ENCODE measurements at places on chromosomes 3 and 15.

DNA sequence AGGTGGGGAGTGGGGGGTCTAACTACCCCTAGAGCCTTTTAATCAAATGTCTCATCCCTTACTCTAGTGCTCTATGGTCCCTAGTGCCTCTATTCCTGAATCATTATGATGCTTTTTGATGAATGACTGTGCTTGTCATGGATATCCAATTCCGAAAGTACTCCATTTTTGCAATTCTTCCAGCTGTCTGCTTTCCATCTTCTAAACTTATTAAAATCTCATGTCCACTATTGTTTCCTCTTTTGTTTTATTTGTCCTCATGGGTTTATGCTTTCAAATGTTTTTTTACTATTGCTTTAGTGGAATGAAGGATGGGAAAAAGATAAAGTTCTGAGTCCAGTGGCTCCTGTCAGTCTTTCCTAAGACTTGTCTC lies 77.2 kb upstream of the KCNMB2 start:
- DNase-seq = no peak

DNA sequence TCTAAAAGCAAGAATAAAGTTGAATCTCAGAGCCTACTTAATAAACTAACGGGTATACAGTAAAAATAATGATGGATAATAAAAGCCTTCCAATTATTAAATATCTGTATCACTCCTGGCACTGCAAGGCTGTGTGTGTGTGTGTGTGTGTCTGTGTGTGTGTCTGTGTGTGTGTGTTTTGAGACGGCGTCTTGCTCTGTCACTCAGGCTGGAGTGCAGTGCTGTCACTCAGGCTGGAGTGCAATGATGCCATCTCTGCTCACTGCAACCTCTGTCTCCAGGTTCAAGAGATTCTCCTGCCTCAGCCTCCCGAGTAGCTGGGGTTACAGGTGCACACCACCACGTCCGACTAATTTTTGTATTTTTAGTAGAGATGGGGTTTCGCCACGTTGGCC lies 62.5 kb downstream of the TBL1XR1 start:
- no peak for DNase-seq

GRCh38 chr3:66475386-66476020 lies 25.3 kb downstream of the LRIG1 start:
- DNase-seq = no peak

DNA sequence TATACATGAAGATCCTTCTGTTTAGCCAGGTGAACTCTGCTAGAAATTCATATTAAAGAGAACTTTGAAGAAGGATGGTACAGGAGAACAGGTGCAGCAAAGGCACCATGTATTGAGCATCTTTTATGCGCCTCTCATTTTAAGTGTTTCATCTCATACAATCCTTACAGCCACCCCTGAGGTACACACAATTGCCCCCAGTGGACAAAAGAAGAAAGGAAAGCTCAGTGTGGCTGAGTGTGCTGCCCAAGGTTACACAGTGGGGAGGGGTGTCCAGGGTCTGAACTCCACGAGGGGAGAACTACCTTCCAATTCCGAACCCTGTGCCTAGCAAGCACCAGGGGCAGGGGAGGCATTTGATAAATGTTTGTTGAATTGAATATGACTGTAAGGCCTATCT lies 98.6 kb downstream of the MECOM start:
- no peak for DNase-seq

- DNase-seq = no peak
Measured at GRCh38 chr15:40450047-40450446, 9.3 kb downstream of the BAHD1 start.

- DNase-seq = no peak
Measured at GRCh38 chr3:72593881-72594397, 254.3 kb downstream of the SHQ1 start.
